T-helper 2 cell (primary cell): ENCODE measurements at places on chromosomes 5 and 9.
A peak's percentile ranks its signal among the peaks of the same experiment; 100 is the strongest.

- no peak for DNase-seq
Measured at GRCh38 chr9:109417585-109418544, 80.2 kb downstream of the PTPN3 start.

GRCh38 chr9:108186642-108187395 is 669.0 kb downstream of the ACTL7B start:
- DNase-seq, result no peak

DNA sequence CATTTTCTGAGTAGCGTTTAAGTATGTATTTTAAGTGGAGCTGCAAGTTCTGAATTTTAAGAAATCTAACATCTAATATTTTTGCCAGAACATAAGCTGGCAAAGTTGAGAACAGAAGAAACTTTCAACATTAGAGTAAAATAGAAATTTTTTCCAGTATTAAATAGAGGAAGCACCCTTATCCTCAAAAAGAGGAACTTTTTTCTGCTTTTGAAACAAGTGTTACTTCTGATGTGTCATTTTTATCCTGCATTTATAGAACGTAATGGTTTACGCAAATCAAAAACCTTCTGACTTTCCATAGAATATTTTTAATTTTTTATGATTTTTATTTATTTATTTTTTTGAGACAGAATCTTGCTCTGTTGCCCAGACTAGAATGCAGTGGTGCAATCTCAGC is 21.8 kb downstream of the ZBED3 start:
- DNase-seq, result no peak

- no peak for DNase-seq
Measured at GRCh38 chr5:106292654-106293053, 1378.1 kb downstream of the EFNA5 start.

GRCh38 chr5:76548525-76549229 is 74.5 kb downstream of the F2RL2 start:
- DNase-seq, result no peak

GRCh38 chr5:14101922-14102321 is 41.2 kb upstream of the TRIO start:
- DNase-seq, result no peak

DNA sequence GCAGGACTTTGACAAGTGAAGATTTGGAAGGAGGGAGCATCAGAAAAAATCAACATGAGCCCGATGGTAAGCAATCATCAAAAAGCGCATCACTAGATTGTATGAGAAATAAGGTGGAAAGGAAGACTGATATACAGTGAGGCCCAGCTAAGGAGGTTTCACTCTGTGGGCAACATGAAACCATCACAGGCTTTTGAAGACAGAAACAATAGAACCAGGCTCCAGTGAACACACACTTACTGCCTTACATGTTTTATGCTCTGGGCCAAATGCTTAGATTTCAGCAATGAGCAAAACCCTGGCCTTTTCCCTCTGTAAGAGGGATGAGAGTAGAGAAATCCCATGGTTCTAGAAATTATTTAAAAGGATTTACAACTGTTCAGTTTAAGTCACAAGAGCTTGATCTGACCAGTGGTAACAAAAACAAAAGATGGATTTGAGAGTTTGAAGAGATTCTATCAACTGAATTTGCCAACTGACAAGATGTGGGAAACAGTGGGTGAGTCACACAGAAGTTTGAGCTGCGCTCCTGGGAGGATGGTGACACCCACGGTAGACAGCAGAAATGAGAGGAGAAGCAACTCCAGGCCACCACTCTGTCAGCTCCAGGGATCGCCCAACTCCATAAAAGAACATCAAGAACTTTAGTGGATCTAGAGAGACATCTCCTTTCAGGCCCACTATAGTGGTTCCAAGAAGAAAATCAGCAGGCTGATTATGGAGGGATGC is 261.8 kb downstream of the MCTP1 start:
- no peak for DNase-seq

- DNase-seq, result no peak
Measured at GRCh38 chr9:1455766-1456165, 405.6 kb downstream of the DMRT2 start.

DNA sequence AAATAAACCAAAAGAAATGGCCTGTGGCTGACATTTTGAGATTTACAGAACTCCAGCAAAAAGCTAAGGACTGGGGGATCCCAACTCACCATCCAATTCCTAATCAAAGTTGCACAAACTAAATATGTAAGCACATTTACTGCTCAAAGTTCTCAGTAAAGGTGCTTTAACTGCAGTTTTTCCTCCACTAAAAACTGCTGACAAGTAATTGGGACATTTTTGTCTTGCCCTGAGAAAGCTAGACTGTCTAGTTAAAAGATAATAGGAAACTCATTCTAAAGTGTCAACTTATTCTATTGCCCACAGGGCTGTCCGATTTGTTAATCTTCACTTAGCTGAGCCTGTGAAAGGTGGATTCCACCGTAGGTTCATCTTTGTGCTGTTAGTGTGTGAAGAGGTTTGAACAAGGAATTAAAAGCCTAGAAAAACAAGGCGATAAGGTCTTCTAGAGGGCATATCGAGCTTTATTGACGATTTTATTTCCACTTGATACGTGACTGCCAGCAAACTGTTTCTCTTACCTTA is 1.0 kb downstream of the DOCK8 start:
- no peak for DNase-seq

GRCh38 chr5:142156839-142157463 is 48.4 kb downstream of the NDFIP1 start:
- DNase-seq, result no peak

DNA sequence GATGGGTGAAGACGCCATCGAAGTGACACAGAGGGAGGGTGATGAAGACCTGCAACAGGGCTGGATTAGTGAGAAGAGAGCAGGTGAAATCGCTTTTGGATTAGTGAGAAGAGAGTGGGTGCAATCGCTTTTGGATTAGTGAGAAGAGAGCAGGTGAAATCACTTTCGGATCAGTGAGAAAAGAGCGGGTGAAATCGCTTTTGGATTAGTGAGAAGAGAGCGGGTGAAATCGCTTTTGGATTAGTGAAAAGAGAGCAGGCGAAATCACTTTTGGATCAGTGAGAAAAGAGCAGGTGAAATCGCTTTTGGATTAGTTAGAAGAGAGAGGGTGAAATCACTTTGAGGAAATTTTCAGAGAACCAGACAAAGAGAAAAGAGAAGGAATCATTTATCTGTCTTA is 67.2 kb upstream of the TRIO start:
- DNase-seq, result no peak

DNA sequence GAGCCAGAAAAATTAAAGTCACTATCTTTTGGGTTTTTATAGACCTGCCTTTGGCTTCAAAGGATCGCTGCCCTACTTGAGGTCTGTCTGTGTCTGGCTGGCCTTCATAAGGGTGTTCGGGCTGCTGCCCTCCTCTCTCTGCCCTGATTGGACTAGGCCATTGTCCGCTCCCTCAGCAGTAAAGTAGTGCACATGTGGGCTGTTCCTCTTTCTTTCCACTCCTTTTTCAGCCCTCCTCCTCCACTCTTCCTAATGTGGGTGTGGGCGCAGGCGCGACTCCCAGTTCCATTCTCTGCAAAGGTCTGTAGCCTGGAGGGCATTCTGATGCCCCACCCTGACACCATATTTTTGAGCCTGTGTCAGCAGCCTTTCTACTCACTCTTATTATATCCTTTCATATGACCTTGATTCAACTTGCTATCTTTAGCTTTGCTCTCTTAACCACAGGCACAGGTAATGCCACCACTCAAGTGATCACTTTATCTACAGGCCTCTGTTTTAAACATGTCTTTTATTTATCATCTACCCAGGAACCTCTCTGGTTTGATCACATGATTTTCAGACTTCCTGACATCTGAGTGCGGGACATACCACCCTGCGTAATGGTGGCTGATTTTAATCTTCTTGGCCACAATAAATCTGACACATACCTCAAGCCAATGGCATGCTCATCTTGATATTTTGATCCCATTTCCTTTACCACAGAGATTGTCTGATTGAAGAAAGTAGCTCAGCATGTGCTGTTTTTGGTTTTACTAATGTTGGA is 144.5 kb downstream of the AOPEP start:
- DNase-seq, result peak; percentile 98

DNA sequence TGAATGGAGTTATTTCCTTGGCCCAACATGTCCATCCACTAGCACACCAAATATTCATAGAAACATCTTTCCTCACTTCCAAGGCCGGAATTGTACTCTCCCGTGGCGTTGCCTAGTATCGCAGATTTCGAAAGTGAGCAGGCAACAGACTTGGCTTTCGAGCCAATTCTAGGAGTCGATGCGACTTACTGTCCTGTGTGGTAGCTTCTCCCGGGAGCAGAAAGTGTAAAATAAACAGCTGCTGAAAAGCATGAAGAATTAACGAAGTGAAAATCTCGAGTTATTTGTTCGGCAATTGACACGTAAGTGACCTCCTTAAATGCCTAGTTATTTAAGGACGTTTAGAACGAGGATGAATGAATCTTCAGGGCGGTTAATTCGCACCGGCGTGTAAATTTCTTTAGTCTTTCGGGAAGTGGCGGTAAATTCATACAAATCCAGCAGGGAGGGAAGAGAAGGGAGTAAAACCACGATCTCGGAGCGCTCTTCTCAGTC is 449 bp upstream of the PCSK5 start:
- no peak for DNase-seq

- no peak for DNase-seq
Measured at GRCh38 chr5:88899096-88899737, 16.2 kb upstream of the MEF2C start.

DNA sequence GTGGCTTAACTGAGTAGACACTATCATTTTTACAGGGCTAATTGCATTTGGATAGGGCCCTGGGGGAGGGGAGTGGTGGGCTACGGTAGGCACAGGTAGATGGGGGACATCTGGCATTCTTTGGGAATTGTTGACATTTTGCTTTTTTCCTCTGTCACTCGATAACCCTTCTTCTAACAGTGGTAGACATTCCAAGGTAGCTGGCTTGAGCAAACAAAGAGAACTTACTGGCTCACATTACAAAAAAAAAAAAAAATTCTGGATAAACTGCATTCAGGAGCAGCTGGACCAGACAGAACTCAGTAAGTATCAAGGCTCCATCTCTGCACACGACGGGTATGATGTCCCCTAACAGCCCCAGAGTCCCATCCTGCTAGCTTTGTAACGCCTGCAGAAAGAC is 585.2 kb downstream of the ZNF608 start:
- DNase-seq, result no peak

- no peak for DNase-seq
Measured at GRCh38 chr5:41009232-41009631, 61.9 kb downstream of the MROH2B start.

GRCh38 chr9:132627106-132627505 is 42.7 kb downstream of the DDX31 start:
- DNase-seq, result no peak

- no peak for DNase-seq
Measured at GRCh38 chr5:143569213-143569701, 165.8 kb upstream of the NR3C1 start.

DNA sequence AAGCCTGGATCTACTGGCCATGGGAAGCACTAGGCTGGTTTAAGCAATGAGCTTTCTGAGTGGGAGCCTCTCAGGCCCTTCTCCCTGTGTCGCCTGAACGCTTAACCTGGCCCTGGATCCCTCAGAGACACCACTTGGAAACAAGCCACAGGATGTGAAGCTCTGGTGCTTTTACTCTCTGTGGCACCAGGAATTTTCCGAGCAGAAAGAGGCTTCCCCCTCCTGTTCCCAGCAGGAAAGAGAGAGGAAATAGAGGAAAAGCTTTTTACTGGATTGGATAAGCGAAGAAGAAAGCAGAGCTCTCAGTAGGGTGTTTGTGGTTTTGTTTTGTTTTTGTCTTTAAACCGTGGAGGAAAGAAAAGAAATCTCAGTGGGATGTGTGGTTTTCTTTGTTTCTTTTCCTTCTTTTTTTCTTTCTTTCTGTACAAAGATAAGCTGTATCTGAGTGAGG is 34.5 kb downstream of the COL15A1 start:
- DNase-seq, result no peak

GRCh38 chr5:173629628-173630027 is 13.2 kb upstream of the BOD1 start:
- DNase-seq, result no peak

DNA sequence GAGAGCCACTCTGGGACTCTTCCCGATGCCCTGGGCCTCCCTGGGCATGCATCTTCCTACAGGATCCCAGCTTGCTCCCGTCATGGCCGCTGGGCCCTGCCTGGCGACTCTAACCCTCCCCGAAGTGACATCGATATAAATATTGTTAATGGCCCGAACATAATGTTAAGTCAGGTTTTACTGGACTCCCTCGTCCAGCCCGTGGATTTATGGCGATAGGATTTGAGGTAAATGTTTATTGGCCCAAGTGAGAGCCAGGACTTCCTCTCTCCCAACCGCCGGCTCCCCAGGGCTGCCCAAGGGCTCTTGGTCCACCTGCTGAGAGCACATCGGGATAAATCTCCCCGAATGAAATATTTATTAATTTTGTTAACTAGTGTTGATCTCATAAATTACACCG is 246.3 kb downstream of the PBX3 start:
- DNase-seq, result no peak

GRCh38 chr9:109716631-109717030 is 63.4 kb upstream of the PALM2AKAP2 start:
- no peak for DNase-seq

- DNase-seq, result no peak
Measured at GRCh38 chr5:147743678-147744374, 38.7 kb downstream of the JAKMIP2 start.

DNA sequence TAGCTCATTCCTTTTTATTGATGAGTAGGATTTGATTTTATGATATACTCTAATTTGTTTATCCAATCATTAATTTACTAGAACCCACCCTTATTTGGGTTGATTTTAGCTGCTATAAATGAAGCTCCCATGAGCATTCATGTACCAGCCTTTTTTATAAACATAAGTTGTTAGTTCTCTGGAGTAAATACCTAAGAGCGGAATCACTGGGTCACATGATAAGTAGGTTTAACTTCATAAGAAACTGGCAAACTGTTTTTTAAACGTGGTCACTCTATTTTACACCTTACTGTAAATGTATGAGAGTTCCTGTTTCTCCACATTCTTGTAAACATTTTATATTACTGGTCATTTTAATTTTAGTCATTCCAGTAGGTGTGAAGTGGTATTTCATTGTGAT is 364.6 kb downstream of the NPR3 start:
- no peak for DNase-seq

DNA sequence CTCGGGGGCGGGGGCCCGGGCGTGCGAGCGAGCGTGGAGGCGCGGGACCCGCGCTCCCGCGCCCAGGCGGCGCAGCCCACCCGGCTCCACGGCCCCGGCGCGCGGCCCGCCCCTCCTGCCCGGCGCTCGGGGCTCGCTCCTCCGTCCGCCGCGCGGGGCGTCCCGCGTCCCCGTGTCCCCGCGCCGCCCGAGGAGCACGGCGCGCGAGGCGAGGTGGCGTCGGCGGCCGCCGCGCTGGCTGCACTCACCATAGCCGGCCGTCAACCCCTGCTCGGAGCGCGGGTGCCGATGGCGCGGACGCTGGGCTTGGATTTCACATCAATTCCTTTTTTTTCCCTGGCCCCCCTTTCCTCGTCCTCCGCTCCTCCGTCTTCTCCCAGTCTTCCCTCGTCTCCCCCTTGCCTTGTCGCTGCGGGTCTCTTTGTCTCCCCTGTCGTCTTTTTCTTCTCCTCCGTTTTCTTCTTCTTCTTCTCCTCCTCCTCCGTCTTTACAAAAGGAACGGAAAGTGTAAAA is 494 bp downstream of the PTCH1 start:
- no peak for DNase-seq

- no peak for DNase-seq
Measured at GRCh38 chr9:118038713-118039112, 334.5 kb downstream of the TLR4 start.
